NCI-H187 (cell line): ENCODE measurements at places on chromosomes 16 and 17.

- no peak for DNase-seq
Measured at GRCh38 chr17:55377671-55378275, 43.9 kb downstream of the MMD start.

DNA sequence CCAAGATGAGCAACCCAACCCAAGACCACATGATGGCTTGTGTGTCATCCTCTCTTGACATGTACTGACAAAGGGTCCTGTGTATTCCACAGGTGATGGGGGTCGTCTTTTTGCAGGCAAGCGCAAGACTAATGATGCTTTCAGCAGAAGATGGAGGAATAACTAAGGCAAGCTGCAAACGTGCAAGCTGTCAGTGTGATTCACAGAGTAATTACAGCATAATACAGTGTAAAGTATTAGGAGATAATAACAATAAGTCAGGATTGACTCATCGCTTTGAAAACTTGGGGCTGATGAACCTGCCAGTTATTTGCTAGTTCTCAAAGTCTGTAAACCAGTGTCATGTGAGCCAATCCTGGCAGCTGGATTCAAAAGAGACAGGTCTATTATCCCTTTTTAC, 41.6 kb upstream of the ASIC2 start:
- DNase-seq, result no peak

GRCh38 chr17:78476973-78477372, 98.5 kb downstream of the PGS1 start:
- no peak for DNase-seq

- DNase-seq, result no peak
Measured at GRCh38 chr17:13833921-13834320, 232.2 kb upstream of the HS3ST3A1 start.

DNA sequence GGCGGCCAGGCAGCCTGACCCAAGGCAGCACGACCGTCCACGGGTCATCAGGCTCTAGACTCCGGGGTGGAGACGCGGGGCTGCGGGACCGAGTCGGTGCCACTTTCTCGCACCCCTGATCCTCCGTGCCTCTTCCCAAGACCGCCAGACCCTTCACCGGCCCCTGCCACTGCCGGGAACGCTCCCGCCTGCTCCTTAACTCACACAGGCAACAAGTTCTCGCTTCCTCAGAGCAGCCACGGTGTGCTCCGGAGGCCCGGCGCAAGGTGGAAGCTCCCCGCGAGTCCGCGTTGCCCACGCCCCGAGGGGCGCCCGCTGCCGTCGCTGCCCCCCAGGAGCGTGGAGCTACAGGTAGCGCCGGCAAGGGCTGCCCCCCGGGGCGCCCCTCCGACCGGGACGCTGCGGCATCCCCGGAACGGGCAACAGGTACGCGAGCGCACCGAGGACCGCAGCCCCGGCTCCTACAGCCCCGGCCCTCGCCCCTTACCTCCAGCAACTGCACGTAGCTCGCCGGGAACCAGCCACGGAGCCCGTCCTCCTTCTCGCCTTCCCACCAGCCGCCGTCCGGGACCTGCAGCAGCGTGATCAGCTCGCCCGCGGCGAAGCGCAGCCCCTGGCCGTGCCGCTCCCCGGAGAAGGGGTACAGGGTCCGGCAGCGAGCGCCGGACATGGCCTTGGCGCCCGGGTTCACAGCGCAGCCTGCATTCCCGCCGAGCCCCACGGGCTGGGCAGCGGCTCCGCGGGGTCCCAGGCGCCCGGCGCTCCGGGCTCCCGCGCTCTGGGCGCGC, 491 bp downstream of the GAS7 start:
- DNase-seq, result no peak

GRCh38 chr17:38559051-38559879, 46.5 kb downstream of the SRCIN1 start:
- DNase-seq, result peak; percentile 80

DNA sequence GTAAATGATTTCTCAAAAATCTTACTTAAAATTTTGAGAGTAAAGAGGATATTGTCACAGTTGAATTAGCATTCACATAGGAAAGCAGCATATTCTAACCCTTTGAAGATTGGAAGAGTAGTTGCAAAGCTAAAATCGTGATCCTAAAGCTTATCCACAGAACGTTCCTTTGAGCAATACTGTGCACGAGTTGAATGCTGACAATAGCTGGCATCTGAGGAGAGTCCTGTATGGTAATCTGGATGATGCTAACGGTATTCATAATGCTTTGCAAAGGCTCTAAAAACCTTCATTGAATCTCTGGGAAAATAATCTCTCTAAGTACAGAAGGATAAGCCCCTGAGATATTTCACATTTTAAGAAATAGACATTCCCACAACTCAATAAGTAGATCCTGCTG, 354.6 kb downstream of the CDH8 start:
- DNase-seq, result no peak

DNA sequence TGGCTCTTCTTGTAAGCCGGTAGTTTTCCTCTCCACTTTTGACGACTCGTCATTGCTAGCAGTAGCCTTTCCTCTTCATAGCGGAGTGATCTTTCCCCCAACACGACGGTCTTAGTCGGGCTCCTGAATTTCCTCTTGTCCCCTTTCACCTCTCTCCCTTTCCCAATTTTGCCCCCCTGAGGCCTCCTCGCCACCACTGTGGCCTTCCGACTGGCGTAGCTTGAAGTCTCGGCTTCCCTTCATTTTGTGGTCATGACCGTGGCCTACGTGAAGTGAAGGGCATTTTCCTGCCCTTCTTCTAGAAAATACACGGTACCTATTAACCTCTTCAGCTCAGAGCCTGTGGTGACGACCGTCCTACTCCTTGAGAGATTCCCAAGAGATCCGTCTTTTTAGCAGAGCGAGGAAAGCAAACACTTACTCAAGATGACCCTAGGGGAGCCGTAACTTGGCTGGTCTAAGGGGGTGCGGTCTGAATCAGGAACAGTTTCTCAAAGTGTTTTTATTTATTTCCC, 787 bp downstream of the PRKAR1A start:
- DNase-seq, result peak; percentile 24

DNA sequence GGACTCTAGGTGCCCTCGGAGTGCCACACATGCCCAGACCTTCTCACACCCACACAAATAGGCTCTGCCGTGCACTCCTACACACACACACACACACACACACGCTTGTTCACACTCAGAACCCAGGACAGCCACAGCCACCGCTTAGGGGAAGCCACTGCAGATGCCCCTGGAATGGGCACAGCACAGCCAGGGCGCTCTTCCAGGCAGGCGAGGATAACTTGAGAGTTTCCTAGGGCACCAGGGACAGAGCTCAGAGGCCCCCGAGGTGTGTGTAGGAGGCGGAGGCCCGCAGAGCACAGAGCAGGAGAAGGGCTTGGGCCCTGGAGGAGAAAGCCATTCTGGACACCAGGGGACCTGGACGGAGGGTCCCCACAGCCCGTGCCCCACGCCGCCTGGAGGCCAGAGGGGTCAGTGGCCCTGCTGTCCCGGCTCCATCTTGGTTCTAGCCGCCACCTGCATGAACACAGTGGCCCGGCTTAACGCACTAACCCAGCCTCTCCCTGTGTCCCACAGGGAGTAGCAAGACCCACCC, 21.0 kb downstream of the TRARG1 start:
- DNase-seq, result no peak

- no peak for DNase-seq
Measured at GRCh38 chr16:68360956-68361355, 50.1 kb downstream of the PRMT7 start.

GRCh38 chr16:14240964-14241363, 169.8 kb downstream of the MRTFB start:
- DNase-seq, result no peak
